ENCODE measurements at places on chromosomes 5 and 9. TPM values are rescaled to one million over a fixed set of nuclear protein-coding genes. Genes with fewer than 3 reads are reported as not detected.

DNA sequence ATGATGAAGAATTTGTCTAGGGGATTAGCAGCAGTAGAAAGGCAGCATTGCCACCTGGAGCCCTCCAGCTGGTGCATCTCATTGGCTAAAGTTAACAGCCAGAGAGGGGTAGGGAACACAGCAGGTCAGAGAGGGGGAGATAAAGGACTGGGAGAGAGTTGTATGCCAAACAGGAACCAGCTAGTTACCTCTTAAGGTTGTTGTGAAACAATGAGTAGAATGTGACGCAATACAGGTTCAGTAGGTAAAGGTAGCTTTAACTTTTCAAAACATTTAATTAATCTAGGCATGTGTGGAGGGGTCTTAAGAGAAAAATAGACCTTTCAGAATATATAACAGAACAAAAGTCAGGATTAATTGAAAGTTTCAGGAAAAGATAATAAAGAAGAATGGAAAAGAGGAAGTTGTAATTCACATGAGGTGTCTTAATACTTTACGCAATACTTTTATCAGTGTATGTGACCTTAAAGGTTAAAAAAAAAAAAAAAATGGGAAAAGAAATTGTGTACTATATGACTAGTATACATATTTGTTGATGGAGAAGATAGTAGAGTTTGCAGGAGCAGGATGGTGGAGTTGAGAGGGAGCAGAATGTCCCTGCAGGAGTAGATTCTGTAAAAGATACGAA is 14.3 kb downstream of the FBXO38 start:
- no peak for DNase-seq

GRCh38 chr5:14687023-14687665 is 22.6 kb downstream of the OTULIN start:
- peak; percentile 19 for DNase-seq

GRCh38 chr5:91598216-91598615 is 215.1 kb upstream of the ARRDC3 start:
- no peak for DNase-seq

SPATA9 gene
- polyA plus RNA-seq: 1.0 TPM

DNA sequence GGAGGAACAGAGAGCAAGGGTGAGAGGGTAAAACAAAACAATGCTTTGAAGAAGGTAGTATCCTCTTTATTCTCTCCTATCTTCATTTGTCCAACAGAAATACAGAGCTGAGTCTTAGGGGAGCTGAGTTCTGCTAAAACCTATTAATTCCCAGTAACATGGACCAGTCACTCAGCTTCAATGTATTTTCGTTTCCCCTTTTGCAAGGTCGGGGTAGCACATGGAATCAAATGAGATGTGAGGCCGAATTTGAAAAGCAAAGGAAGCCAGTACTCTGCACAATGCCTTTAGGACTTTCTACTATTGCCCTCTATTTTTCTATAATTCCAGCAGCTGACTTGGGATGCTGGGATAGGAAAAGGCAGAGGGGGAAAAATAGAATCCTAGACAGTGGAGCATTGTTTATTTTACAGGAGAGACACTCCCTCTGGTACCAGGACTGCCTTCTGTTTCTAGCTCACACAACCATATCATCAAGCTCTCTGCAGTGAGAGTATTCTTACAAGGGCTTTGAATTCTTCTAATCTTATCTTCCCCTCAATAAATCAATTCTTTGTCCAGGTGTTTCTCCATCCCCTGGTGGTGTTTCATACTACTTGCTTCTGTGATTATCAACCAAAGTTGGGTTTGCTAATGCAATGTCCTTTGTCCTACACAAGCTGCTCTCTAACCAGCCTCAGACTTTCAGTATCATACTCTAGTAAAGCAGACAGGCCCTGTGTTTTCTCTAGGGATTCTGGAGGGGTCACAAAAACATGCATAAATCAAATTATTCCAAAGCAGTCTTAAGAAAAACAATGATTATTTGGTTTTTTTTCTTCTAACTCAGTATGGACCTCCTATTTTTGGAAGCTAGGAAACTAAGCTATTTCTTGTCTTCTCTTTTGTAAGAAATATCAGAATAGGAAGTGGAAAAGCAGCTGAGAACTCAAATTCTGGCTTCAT is 341.5 kb downstream of the OSTF1 start:
- no peak for DNase-seq

- DNase-seq: no peak
Measured at GRCh38 chr5:122576256-122577016, 198.4 kb upstream of the SNX2 start.

MPDZ gene
- polyA plus RNA-seq: 22.0 TPM

OR1K1 gene
- polyA plus RNA-seq: not detected

DNA sequence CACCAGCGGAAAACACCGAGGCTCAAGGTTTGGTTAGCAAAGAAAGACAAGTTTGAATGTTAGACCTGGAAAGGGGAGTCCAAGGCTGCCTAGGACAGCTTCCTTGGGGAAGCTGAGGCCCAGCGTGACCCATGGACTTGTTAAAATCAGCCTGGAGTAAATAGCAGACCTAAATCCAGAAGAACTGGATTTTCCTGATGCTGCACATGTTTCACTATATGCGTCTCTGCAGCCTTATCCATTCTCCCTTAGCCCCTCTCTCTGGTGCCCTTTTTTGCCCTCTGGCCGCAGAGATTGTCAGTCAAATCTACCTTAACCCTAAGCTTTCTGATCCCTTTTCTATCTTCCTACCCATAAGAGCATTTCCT is 119.9 kb downstream of the NTRK2 start:
- no peak for DNase-seq

DNA sequence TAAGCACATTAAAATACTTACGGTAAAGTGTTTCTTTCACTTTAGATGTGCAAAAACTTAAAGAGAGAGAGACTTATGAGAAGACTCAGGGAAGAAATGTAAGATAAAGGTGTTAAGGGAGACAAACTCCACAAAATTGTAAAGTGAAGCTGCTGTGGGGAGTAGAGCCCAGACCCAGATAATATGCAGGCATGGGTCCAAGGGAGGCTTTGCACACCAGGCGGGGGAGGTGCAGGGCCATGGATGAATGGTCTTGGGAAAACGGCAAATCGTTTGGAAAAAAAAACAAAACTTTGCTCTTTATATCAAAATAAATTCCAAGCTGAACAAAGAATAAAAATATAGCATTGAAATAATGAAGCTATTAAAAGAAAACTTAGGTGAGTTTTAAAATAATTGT is 9.1 kb downstream of the SYK start:
- no peak for DNase-seq

DNA sequence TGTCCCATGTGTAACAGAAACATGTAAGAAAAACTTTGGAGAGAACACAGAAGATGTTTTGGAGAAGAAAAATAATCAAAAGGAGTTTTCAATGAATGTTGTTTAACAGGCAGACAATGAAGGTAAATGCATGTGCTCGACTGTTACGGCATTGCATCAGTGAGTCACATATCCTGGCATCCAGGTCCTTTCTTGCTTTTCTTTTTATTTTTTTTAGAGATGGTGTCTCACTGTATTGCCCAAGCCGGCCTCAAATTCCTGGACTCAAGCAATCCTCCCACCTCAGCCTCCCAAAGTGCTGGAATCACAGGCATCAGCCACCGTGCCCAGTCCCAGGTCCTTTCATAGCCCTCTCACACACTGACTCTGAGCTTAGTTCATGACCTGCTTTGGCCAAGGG is 181.8 kb downstream of the DTWD2 start:
- no peak for DNase-seq

GRCh38 chr9:8437876-8438275 is 638.3 kb upstream of the DMAC1 start:
- no peak for DNase-seq

GRCh38 chr5:97752871-97753270 is 569.8 kb upstream of the RIOK2 start:
- DNase-seq: no peak

GRCh38 chr5:105475401-105475800 is 1912.8 kb upstream of the NUDT12 start:
- no peak for DNase-seq

DNA sequence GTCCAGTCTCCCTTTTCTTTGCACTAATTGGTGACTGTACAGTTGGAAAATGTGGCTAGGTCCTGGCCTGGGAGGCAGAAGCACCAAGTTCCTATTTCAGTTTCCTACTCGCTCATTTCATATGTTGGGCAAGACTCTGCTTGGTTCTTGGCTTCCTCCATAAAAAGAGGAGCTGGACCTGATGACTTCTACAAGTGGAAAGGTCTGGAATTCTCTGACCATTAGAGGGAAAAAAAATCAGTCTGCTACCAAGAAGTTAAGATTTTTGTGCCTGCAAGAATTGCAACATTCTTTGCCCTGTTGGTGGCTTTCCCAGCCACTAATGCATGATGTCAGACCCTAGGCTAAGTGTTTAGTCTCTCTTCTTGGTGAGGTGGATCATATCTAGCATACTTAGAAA is 91.5 kb downstream of the WDR41 start:
- DNase-seq: peak; percentile 72

- no peak for DNase-seq
Measured at GRCh38 chr5:82699737-82700136, 377.5 kb downstream of the TMEM167A start.

- no peak for DNase-seq
Measured at GRCh38 chr9:76456202-76456926, 2.6 kb upstream of the GCNT1 start.

DNA sequence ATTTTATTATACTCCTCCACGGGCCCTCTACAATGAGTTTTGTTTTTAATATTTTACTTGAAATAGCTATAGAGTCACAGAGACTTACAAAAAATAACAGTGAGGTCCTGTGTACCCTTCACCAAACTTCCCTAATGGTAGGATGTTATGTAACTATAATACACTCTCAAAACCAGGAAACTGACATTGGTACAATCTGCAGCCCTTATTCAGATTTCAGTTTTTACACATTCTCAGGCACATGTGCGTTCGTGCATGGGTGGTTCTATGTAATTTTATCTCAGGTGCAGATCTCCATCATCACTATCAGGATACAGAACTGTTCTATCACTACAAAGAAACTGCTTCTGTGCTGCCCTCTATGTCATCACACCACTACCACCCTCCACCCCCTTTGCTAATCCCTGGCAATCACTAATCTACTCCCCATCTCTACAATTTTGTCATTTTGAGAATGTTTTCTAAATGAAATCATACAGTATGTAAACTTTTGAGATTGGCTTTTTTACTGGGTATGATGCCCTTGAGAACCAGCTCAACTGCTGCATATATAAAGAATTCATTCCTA is 16.4 kb downstream of the RAB14 start:
- no peak for DNase-seq

GRCh38 chr5:2140501-2141175 is 257.9 kb upstream of the IRX4 start:
- DNase-seq: no peak

DNA sequence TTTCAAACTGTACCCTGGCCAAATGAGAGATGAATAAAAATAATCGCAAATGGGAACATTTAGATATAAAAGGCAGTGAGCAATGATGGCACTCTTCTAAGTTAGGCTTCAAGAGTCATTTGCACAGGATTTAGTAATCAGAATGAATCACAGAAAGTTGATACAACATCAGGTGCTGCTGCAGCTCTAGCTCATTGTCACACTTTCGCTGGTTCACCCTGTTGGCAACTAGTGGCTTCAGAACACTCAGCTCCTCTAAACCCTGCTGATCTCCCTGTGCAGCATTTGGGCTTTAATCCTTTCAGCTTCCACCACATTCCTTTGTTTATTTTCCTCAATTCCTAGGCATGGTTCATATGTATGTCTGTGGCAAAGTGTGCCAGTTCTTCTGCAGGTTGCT is 2071.2 kb upstream of the CDH6 start:
- DNase-seq: no peak

DNA sequence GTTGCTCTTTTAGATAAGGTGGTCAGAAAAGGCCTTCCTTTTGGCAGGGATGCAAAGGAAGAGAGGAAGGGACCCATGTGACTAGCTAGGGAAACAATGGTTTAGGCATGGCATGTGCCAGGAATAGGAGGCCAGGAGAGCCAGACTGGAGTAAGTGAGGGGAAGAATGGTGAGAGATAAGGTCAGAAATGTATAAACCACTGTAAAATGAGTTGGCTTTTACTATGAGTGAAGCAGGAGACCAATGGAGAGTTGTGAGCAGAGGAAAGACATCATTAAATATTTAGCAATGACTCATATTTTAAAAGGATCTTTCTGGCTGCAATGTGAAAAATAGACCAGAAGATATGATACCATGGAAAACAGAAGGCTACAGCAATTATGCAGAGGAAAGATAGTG is 50.9 kb downstream of the AP3B1 start:
- peak; percentile 50 for DNase-seq

DNA sequence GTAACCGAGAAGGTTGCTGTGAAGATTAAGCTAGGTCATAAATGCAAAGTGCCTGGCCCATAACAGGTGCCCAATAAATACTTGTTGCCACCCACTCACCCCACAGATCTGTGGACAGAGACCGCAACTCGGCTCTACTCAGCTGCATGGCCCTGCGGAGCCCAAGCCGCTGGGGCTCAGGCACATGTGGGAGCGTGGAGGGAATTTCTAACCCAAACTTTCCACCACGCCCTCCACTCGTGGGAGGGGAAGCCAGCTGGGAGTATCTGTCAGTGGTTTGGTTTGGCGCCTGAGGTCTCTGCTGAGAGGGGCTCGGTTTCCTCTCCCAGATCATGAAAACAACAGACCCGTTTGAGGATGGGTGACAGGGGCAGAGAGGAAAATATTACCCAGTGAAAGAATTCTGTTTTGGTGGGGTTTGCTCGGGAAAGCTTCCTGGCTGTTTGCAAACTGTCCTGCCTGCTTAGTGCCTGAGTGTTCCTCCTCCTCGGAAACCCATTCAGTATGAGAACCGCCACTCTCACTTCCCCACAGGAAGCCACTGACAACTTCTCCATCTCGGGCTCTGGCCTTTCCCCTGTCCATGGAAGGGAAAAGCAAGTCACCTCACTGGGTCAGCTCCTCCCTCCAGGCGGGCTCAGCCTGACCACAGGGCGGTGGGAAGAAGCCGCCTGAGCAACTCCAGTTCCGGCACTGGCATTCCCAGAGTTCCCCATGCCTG is 60.1 kb downstream of the RGS3 start:
- no peak for DNase-seq

GRCh38 chr5:137888466-137888862 is 793 bp upstream of the PKD2L2 start:
- no peak for DNase-seq

SHOC1 gene
- not detected for polyA plus RNA-seq

- DNase-seq: no peak
Measured at GRCh38 chr5:113166261-113166660, 189.7 kb downstream of the DCP2 start.

DNA sequence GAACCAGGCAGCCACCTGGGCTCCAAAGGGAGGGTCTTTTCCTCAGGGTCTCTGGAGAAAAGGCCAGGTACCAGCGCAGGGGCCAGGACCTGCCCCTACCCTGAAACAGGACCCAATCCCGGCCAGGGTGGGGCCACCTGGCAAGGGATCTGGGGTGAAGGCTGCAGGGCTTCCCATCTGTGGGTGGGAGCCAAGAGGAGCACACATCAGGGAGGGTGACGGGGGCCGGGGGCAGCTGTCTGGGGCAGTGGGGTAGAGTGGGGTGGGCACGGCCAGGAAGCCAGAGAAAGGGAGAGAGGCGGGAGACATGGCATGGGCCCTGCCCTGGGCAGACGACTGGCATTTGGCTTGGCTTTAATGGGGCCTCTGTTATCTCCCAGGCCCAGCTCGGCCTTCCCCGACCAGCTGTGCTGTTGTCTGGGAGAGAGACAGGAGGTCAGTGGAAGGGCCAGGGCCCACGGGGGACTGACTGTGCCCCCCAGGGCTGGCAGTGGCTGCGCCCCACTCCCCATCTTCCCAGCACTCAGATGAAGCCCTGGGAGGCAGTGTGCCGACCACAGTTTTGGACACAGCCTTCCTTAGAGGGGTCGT is 57.2 kb upstream of the RNF130 start:
- no peak for DNase-seq

BTNL8 gene
- polyA plus RNA-seq: not detected

AIF1L gene
- 0.05 TPM for polyA plus RNA-seq

GRCh38 chr5:155066886-155067595 is 53.5 kb downstream of the KIF4B start:
- DNase-seq: no peak

GRCh38 chr5:112434641-112435040 is 15.6 kb upstream of the EPB41L4A start:
- no peak for DNase-seq
